HAP-1 (cell line): ENCODE measurements at places on chromosomes 12 and 14.

- DNase-seq: no peak
These were observed 2.9 kb downstream of the LLPH start for GRCh38 chr12:66127650-66128049.

GRCh38 chr14:56207626-56208292, 89.5 kb downstream of the PELI2 start:
- DNase-seq: no peak

DNA sequence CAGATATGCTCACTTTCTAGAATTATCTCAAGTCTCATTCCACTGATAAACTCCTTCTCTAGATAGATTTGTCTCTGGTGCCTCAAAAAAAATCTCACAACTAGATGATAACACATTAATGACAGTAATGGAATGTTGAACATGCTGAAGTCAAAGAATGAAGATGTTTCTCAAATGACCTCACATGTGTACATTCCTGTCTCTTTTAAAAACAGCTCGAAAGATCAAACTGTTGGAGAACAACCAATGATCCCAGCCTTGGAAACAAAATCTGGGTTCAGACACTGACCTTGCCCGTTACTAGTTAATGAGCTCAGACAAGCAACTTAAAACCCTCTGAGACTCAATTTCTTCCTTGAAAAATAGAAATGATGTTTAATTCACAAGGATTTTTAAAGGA, 44.7 kb upstream of the KCNJ8 start:
- no peak for DNase-seq

- DNase-seq: peak; percentile 88
These were observed 23.2 kb downstream of the AP5M1 start for GRCh38 chr14:57291692-57292647.

GRCh38 chr12:70260646-70261045, 17.4 kb downstream of the CNOT2 start:
- DNase-seq: no peak

DNA sequence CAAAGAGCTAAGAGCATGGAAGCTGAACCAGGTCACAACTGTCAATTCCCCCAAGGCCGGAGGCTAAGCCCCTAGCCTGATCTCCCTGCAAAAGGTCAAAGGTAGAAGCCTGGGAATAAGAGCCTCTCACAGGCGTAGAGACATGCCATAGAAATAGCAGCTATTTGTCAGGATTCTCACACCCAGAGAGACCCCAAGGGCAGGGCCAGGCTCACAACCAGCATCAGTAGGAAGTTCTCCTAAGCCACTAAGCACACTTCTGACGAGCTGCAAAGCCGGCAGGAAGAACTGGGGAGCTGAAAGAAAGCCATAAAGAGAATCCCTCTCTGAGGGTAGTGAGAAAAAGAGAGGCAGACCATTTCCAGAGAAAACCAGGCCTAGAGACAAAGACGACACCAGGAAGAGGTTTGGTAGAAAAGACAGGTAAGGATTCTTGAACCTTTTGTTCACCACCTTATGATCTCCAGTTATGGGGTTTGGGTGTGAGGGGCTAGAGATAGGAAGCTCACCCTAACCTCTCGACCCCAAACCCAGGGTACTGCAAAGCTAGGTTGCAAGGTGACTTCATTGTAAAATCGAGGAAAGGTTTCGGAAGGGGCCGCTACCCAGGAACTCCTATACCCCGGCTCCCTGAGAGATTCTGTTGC, 1.0 kb downstream of the SMARCC2 start:
- peak; percentile 20 for DNase-seq

DNA sequence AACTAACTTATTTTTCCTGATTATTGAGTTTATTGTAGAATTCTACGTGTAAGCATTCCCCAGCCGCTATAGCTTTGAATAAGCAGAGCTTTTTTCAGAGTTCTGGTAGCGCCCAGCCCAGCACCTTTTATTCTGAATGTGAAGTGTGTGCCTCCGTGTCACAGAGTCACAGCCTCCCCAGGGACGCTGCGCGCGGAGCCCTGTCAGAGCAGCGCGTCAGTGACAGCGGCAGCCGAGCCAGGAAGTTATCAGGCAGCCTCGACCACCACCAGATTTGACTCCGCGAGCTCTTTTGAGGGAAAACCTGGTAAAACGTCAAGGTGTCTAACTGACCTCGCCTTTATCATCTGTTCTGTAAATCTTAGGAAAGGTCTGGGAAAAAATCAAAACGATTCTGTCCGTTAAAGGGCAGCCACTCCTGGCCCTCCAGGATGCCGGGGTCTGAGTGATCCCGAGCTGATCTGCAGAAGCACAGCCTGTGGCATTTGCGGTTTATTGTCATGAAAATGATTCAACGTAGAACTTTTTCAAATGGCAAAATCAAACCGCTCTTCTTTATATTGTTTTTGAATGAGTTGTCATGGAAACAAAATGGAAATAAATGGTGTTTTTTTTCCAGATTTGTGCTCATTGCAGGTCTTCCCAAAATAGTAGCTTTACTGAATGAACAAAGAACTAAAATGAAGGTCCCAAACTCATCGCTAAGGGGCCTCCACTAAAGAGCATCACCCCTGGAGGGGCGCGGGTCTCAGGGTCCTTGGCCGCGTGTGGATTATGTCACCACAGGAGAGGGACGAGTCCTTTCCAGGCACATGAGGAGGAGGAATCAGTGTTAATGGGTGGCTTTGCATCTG, 43.1 kb upstream of the MMP17 start:
- peak; percentile 74 for DNase-seq

GRCh38 chr12:51329742-51330141, 5.8 kb upstream of the BIN2 start:
- DNase-seq: no peak

DNA sequence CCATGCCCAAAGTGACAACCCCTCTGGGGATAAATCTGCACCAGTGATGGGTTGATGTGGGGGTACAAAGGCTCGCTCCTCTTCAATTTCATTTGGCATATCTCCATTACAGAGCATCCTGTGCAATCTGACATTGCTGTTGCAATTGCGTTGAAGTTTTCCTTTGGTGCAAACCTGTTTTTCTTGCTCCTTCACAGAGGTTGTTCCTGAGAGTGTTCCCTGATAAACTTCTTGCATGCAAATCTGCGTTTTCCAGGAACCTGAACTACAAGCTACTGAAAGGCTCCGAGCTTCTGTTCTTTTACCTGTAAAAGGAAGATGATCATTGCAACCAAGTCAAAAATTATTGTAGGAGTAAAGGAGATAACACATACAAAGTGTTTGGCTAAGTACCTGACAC, 26.1 kb downstream of the SERPINA11 start:
- DNase-seq: no peak

- no peak for DNase-seq
These were observed 16.6 kb upstream of the SFSWAP start for GRCh38 chr12:131694116-131694838.

- DNase-seq: no peak
These were observed 140.3 kb upstream of the SEL1L start for GRCh38 chr14:81673930-81674329.

GRCh38 chr14:61878931-61879330, 116.7 kb downstream of the SNAPC1 start:
- DNase-seq: no peak

DNA sequence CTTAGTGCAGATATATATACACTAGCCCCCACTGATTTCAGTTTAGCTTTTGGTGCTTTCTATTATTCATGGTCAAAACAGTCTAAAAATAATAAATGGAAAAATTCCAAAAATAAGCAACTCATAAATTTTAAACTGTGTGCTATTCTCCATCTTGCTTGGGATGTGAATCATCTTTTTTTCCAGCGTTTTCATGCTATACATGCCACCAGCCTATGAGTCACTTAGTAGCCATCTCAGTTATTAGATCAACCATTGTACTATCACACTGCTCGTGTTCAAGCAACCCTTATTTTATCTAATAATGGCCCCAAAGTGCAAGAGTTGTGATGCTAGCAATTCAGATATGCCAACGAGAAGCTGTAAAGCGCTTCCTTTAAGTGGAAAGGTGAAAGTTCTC, 73.9 kb upstream of the KRR1 start:
- DNase-seq: no peak

DNA sequence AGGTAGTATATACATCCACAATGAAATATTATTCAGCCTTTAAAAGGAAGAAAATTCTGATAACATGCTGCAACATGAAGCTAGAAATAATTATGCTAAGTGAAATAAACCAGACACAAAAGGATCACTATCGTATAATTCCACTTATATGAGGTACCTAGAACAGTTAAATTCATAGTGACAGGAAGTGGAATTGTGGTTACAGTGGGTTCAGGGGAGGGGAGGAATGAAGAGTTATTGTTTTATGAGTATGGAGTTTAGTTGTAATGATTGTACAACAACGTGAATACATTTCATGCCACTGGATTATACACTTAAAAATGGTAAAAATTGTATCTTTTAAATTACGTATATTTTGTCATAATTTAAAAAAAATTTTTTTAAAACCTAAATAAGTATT, 21.0 kb downstream of the EEA1 start:
- DNase-seq: no peak

DNA sequence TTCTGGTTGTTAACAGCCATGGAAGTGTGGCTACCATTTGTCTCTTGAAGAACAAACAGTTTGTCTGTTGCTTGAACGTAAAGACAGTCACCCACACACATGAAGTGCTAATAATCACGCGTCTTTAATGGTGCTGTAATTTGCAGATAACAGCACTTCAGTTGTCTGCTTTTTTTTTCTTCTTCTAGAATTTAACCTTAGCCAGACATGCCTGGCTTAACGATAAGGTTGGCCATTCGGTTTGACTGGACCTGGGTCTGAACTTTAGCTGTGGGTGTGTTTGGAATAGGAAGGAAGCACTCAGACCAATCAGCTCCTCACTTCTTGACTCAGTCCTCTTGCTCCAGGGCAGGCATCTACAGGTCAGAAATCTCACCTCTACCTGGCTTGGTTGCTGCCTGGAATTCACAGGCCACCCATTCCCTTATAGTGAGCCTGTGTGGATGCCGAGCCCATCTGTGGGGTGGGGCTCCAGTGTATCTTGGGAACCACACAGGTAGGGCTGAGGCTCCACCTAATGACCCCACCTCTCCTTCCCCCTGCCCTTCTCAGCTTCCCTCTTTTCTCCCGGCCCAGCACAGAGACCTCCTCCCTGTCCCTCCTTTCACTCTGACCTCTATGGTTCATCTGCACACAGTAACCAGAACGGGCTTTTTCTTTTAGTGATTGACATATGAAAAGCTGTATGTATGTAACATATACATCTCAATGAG, 246.4 kb upstream of the PWP1 start:
- DNase-seq: no peak

GRCh38 chr12:57272337-57273151, 21.6 kb upstream of the STAC3 start:
- DNase-seq: no peak

DNA sequence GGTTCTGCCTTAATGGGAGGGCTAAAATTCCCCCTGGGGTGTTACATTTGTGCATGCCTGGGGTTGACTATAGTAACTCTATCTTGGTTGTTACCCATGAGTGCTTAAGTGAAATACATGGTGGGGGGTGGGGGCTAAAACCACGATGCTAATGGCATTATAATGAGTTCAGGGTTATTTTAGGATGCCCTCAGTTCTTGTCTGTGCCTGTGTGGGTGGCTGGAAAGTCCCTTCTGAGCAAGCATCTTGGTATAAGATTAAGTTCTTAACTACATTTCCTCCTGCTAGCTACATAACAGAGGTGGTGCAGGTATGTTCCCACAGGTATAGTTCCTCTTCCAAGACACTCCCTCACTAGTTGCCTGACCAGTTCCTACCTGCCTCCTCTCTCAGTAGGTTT, 822.3 kb downstream of the LRFN5 start:
- DNase-seq: no peak

- no peak for DNase-seq
These were observed 49.4 kb upstream of the BCL11B start for GRCh38 chr14:99321236-99321925.

GRCh38 chr14:90985601-90986242, 74.7 kb downstream of the RPS6KA5 start:
- no peak for DNase-seq

DNA sequence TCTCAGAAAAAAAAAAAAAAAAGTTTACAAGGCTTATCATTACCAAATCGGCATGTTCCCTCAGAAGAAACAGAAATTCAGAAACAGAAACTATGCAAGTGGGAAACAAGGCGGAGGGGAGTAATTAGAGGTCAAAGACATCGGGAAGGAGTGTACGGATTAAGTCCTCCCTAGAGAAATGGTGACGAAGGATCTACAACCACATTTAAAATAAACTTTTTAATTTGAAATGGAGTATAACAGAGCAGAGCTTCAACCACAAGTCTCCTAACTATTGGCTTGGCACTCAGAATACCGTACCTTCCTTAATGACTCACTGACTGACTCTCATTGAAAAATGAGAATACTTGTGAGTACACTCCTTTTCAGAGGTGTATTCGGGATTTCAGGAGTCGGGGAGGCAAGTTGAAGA, 908 bp downstream of the ENTPD5 start:
- peak; percentile 13 for DNase-seq

DNA sequence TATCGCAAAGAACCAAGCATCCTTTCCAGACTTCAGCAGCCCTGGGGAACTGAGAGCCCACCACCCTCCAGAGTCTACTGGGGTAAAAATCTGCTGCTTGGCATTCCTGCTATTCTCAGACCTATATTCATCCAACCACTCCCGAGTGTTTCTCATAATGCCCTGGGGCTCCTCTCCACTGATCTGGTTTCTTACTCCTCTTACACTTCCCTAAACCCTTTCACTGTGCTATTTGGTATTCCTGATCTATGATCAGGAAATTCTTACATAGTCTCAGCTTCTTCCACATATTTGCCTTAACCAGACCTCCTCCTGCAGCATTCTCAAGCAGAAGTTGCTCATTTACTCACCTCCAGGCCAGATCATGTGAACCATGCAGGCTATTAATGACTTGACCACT, 82.4 kb downstream of the SYT10 start:
- DNase-seq: no peak

DNA sequence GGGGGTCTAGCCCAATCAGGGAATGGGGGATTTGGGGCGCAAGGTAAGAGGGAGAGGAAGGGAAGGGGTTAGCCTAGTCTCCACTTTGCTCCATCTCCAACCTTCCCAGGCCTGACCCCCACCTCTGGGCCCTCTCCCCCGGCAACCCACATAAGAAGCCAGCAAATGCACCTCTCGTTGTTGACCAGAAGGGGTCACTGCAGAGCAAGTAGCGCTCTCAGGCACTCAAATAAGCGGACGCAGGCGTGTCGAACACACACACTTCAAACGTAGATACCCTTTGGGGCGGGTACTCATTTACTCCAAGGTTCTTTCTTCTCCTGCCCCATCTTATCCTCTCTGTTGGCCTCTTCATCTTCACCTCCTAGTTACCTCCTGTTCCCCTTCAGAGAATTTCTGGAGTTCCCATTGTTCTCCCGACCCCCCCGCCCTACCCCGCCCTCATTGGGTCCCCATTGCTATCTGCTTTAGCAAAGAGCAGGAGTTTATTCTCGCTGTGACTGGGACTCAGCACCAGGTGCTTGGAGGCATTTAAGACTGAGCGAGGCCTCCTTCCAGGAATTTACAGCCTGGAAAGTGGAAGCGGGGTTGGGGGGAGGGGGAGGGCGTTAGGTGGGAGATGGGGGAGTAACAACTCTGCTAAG, 1.5 kb upstream of the SRRM4 start:
- DNase-seq: peak; percentile 65

DNA sequence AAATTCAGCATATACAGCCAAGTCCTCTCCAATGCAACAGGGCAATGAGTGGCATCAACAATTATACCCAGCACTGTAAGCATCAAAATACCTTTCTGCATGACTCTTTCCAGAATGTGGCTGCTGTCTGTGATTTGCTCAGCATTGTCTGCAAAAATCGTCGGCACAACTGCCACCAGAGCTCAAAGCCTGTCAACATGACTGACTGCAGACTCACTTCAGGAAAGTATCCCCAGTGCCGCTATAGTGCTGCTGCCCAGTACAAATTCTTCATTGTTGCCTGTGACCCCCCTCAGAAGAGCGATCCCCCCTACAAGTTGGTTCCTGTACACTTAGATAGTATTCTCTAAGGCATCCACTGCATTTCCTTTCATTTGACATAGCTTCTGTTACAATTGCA, 735 bp downstream of the RNASE6 start:
- no peak for DNase-seq
